ENCODE measurements at places on chromosomes 11 and 22.
A peak's percentile ranks its signal among the peaks of the same experiment; 100 is the strongest.

DNA sequence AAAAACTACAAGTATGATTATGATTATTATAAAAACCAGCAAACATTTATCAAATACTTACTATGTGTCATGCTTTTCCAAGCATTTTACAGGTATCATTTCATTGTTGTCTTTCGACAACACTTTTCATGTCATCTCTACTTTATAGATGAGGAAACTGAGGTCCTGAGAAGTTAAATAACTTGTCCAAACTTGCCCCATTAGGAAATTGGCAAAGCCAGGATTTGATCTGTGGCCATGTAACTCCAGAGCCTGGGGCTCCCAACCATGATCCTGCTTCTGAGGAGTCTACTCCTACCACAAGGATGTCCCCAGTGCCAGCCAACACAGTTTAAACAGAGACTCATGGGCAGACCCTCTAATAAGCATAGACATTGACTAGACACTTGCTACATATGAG, 15.2 kb downstream of the EHF start:
- no peak for DNase-seq

DNA sequence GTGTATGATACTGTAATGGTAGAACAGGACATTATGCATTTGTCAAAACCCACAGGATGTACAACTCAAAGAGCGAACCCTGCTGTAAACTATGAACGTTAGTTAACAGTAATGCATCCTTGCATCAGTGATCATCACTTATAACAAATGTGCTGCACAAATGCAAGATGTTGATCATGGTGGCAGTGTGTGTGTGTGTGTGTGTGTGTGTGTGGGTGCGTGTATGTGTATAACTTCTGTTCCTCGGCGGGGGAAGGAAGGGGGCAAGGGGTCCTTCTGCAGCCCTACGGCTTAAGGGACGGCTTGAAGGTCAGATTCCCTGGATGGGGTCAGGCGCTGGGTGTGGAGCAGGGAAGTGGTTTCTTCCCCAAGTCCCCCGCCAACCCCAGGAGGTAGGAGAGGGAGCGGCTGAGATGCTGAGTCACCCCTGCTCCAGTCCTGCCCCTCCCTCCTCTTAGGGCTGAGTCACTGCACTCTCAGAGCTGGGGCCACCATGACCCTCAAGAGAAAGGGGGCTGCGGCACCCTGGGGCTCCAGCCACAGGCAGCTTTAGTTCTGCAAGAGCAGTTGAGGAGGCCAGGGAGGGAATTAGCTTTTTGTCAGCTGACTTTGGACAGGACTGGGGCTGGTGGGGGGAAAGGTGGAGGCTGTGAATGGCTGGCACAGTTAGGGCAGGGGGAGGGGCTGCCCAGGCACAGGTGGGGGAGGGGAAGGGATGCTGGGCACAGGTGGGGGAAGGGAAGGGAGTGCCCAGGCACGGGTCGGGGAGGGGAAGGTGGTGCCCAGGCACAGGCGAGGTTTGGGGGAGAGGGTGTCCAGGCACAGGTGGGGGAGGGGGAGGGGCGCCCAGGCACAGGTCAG, 8.8 kb upstream of the CTSD start:
- peak; percentile 69 for DNase-seq

DNA sequence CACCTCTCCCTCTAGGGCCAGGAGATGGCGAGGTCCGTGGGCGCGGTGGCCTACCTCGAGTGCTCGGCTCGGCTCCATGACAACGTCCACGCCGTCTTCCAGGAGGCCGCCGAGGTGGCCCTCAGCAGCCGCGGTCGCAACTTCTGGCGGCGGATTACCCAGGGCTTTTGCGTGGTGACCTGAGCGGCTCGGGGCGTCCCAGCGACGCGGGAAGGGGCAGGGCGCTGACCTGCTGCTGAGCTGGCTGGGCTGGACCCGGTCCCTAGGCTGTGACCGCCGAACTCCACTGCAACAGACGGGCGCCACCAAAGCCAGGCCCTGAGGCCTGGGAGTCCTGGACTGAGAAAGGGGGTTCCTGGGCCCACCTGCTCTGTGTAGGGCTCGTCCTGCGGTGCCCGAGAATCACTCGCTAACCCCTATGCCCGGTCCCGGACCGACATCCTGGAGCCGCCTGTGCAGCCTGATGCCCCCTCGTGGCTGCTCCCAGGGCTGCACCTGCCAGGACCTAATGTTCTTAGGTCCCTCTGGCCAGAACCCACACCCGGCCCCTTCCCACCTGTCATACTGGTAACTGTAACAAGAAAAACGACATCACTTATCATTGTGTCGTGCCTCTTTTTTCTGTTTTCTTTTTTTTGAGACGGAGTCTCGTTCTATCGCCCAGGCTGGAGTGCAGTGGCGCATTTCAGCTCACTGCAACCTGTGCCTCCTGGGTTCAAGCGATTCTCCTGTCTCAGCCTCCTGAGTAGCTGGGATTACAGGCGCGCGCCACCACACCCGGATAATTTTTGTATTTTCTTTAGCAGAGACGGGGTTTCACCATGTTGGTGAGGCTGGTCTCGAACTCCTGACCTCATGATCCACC, 15.0 kb downstream of the RHOD start:
- DNase-seq = peak; percentile 61

DNA sequence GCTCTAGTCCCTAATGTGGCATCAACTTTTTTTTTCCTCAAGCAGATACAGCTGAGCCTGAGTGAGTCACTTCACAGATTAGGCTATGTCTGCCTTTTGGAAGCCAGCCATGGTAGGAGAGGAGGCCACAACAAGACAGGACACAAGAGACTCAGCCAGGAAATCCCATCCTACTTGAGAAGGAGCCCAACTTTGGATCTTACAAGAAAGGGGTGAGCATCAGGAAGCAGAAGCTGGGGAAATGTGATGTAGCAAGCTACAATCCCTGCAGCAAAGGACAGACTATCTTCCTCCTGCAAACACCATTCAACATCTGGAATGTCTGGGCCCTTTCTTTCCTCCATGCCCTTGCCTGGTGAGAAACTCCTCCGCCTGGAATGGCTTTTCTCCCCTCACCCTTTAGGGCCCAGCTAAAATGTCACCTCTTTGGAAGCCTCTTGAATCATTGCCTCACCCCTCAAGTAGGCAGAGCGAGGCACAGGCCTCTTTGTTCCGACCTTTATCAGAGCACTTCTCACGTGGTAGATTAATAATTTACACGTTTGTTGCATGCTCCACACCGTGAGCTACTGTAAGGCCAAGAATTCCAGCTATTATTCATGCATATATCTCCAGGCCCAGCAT, 156.4 kb upstream of the PITPNB start:
- DNase-seq = no peak

DNA sequence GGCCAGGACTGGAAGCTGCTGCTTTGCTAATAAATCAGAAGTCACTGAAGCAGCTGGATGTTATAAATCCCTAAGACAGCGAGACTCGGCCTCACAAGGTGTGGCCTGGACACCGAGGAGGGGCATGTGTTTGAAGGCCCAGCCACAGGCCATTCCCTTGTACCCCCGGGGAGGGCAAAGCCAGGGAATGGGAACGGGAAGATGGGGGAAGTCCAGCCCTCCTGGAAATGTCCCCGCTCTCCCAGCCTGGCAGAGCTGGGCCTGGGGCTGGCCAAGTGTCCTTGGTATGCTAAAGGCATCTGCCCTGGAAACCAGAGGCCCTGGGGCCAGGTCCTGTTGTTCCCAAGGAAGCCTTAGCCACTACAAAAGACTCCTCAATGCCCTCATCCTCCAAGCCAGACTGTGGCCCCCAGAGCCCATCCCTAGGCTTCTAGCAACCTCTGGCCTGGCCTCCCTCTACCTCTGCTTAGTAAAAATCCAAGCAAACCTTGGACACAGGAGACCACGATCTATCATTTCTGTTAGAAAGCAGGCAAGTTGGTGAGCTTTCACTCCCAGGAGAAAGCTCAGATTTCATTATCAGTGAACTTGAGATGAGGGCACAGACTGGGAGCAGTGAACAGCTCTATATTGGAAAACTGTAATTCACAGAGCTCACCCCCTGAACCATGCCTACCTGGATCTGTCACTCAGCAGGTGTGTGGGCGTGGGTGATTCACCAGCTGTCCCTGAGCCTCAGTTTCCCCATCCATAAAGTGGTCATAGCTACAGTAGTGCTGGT, 11.0 kb downstream of the CHST1 start:
- no peak for DNase-seq

- DNase-seq = no peak
Measured at GRCh38 chr11:28137366-28137765, 29.2 kb downstream of the METTL15 start.

DNA sequence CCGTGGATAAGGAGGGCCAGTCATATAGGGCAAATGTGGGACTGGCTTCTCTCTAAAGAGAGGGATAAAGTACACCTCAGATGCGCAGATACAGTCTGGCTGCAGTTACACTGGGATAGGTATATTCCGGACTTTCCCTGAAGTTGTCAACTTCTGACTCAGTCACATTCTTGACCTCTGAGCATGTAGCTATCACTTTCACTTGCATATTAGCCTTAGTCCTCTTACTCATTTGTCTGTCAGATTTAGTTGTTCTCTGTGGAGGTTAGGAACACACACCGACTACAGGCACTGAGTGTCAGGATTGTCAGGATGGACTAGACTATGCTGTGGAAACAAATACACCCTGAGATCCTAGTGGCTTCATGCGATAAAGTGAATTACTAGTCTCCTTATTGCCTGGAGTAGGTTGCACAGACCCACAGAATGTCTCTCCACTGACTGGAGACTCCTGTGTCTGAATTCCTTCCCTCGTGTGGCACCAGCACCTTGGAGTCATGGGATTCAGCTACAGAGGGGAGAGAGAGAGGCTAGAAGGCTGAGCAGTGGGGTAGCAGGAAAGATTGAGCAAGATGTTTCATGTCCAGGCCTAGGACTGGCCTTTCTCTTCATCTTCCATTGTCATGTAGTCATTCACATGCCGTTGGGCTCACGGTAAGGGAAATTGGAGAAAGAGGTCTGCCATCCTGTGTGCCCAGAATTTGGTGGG, 654.3 kb downstream of the NTM start:
- DNase-seq = no peak

- no peak for DNase-seq
Measured at GRCh38 chr11:128906185-128907050, 15.3 kb downstream of the KCNJ5 start.

DNA sequence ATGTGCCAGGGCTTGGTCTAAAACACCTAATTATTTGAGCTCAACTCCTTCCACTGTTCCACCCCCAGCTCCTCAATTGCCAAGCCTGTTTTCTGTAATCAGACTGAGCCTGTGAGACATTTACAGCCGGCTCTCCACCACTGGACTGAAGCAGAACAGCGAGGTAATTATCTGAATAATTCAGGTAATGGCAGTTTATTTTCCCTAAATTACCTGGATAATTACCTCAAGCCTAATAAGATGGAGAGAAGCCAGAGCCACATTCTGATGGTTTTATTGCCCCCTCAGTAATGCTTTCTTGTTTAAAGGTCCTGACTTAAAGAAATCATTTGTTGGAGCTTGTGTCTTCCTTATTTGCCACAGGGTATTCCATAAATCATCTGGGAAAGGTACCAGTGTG, 64.2 kb downstream of the FZD4 start:
- DNase-seq = no peak

GRCh38 chr22:30617819-30618218, 10.8 kb downstream of the TCN2 start:
- no peak for DNase-seq

DNA sequence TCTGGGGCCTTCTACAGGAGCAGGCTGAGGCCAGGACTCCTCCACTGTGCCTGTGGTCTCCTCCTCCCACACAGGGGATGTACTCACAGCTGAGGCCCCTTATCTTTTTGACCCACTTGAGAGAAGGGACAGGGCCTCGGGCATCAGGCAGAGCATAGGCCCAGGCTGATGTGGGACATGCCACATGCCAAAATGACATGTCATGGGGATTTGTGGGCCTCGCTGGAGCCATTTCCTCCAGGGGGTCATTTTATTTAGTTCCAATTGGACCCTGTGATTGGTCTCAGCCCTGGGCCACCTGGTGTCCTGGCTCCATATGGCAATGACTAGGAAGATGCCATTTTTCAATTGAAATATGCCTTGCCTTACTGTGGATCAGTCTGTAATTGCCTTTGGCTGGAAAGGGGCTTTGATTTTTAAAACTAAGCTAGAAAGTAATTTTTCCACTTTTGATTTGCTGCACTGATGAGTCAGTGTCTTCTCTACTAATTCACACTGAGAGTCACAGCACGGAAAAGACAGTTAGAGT, 171.1 kb upstream of the NAV2 start:
- DNase-seq = no peak

DNA sequence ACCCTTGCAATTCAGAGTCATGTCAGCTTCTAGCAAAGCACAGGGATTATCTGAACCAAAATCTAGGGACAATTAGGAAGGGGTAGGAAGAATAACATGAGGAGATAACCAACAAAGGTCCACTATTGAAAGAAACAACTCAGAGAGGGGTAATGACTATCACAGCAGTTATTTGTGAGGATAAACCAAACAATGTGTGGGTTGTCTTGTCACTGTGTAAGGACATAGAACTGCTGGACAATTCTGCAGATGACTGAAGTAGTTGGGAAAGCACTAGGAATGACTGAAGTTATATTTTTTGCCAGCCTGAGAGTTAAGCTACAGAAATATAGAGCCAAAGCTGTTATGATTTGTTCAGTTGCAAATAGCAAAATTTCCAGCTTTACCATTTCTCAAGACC, 858.4 kb upstream of the CCDC90B start:
- no peak for DNase-seq

- no peak for DNase-seq
Measured at GRCh38 chr22:36577019-36577418, 48.1 kb upstream of the EIF3D start.

DNA sequence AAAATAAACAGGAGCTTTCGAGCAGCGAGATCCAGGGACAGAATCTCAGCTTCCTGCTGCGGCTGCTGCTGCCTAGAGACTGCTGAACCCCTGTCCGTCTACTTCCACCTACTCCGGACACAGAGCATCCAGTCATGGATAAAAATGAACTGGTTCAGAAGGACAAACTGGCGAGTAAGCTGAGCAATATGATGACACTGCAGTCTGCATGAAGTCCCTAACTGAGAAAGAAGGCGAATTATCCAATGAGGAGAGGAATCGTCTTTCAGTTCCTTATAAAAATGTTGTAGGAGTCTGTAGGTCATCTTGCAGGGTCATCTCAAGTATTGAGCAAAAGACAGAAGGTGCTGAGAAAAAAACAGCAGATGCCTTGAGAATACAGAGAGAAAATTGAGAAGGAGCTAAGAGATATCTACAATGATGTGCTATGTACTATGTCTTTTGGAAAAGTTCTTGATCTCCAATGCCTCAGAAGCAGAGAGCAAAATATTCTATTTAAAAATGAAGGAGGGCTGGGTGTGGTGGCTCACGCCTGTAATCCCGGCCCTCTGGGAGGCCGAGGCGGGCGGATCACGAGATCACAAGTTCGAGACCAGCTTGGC, 11.1 kb upstream of the MS4A2 start:
- no peak for DNase-seq

- no peak for DNase-seq
Measured at GRCh38 chr22:44386386-44387035, 73.8 kb upstream of the SHISAL1 start.

- no peak for DNase-seq
Measured at GRCh38 chr11:123181075-123181474, 14.0 kb downstream of the CLMP start.

GRCh38 chr11:6755303-6755952, 16.3 kb downstream of the OR2AG2 start:
- peak; percentile 25 for DNase-seq

- no peak for DNase-seq
Measured at GRCh38 chr11:55920537-55920936, 6.2 kb upstream of the OR5W2 start.

Measured in CD4-positive, alpha-beta T cell treated with Interleukin-15 for 1 hour (primary cell).